Activated CD4-positive, alpha-beta T cell treated with anti-CD3 and anti-CD28 coated beads, Interleukin-2, amount 10 ng/mL, durations not matched to agents 24 days and 14 days (primary cell): ENCODE measurements at places on chromosomes 3 and 15. TPM values are rescaled to one million over a fixed set of nuclear protein-coding genes. Genes with fewer than 3 reads are reported as not detected.

Gene SUSD5
- total RNA-seq, result not detected in 2 replicates

Gene RAF1
- total RNA-seq, result 90.5 and 93.2 TPM in 2 replicates

Gene KCNMB3
- 0.19 and 0.70 TPM in 2 replicates for total RNA-seq

Gene CPEB1
- 0.12 TPM in 1 of 2 replicates, not detected in the other for total RNA-seq

Gene MEX3B
- 1.1 TPM in 2 replicates for total RNA-seq

Gene RASGRP1
- 94.4 and 94.7 TPM in 2 replicates for total RNA-seq

DNA sequence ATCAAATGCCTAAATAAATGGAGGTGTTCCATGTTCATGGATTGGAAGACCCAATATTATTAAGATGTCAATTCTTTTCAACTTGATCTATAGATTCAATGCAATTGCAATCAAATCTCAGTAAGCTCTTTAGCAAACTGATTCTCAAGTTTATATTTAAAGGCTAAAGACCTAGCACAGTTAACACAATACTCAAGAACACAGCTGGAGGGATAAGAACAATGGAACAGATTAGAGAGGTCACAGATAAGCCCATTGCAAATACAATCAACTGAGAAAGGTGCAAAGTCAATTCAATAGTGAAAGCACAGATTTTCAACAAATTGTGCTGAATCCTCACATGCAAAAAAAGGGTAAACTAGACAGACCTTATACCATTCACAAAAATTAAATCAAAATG lies 198.9 kb downstream of the P3H2 start:
- DNase-seq, result no peak
- no peaks in the 10 kb centered on the region for H3K27me3 ChIP-seq
- H3K27ac ChIP-seq, result no peak overlapping the region
- H3K4me3 ChIP-seq, result no peak overlapping the region

DNA sequence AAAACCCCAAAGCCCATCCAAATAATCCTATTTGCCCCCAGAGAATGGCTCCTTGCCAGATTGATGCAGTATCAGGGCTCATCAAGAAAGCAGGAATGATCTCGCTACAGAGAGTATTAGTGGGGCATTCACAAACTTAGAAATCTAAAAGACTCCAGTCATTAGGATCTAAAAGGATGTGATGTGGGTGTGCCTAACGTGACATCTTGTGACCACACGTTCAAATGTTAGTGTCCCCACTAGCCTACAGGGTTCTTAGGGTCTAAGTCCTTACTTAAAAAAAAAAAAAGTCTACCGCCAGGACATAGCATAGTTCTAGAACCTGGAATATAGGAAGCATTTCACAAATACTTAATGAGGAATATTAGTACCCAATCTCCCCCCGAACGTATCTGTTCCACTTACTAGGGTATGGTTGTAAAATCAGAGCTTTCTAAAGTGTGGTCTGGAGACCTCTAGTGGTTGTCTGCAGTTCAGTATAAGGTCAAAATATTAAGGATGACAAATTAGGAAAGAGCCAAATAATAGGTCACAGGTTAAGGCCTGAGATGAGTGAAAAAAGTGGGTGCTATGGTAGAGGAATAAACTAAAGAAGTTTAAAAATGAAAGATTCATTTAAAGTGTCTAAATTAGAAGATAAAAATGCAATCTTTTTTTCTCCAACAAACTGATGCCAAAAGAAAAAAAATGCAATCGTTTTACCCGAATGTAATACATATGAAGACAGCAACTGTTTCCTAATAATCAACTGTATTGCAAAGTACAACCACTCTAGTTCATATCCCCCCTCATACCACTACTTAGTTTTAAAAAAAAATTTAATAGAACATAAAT lies 4.2 kb upstream of the CHRM5 start:
- no peak overlapping the region for H3K27ac ChIP-seq
- H3K27me3 ChIP-seq, result peaks cover 8% of the 10 kb centered on the region
- DNase-seq, result no peak
- no peak overlapping the region for H3K4me3 ChIP-seq

DNA sequence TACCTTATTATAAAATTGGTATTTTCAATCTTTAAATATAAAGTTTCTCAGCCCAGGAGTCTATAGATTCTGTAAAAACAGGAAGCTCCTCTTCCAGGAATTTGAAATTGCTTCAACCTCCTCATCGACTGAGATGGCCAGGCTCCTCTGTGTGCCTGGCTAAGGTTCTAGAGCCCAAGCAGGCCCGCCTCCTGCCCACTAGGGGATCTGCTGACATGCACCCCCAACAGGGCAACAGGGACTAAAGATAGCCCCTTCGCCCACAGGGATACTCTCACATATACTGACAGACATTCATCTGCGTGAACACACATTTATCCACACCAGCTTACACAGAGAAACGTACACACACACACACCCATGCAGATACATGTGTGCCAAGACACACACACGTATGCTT lies 183.1 kb upstream of the TLE3 start:
- peaks cover 18% of the 10 kb centered on the region for H3K27me3 ChIP-seq
- peaks cover 10% of the 10 kb centered on the region for H3K4me1 ChIP-seq
- H3K36me3 ChIP-seq, result no peaks in the 10 kb centered on the region
- no peak overlapping the region for H3K27ac ChIP-seq
- DNase-seq, result no peak

DNA sequence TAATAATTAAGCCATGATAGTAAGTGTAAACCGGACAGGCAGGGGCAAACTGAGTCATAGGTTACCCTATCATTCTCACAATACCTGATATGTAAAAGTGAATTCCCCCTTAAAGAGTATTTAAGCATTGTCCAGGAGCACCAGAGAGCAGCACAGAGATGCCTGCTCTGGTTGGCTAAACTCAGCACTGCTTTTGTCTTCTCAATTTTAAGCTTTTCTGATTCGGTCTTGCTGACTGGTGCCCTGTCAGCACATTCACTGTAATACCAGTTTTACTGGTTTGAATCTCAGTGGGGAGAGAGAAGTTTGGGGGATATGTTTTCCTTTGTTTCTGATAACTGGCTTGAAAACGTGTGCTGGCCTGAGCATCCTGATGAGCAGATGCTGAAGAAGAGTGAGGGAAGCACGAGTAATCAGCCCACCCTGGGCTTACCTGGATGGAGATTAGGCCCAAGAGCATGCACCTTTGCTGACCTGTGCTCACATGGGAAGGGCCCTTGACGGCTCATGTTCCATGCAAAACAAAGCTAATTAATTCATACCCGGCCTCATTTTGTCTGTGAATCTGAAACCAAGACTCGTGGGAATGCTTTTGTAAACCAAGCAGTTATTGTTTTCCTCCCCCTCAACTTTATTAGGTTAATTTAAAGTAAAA lies 208.5 kb upstream of the MRPL3 start:
- H3K4me1 ChIP-seq, result no peaks in the 10 kb centered on the region
- H3K36me3 ChIP-seq, result no peaks in the 10 kb centered on the region
- peaks cover 2% of the 10 kb centered on the region for H3K27me3 ChIP-seq
- no peak overlapping the region for H3K27ac ChIP-seq

GRCh38 chr3:171226794-171227193 lies 200.3 kb upstream of the SLC2A2 start:
- H3K4me3 ChIP-seq, result no peak overlapping the region
- H3K27ac ChIP-seq, result no peak overlapping the region
- no peak for DNase-seq
- H3K27me3 ChIP-seq, result no peaks in the 10 kb centered on the region
- H3K4me1 ChIP-seq, result peaks cover 42% of the 10 kb centered on the region
- H3K36me3 ChIP-seq, result peaks cover 44% of the 10 kb centered on the region

- no peaks in the 10 kb centered on the region for H3K4me1 ChIP-seq
- no peak overlapping the region for H3K27ac ChIP-seq
- H3K27me3 ChIP-seq, result no peaks in the 10 kb centered on the region
- no peak overlapping the region for H3K4me3 ChIP-seq
- DNase-seq, result no peak
- no peaks in the 10 kb centered on the region for H3K36me3 ChIP-seq
These were observed 77.0 kb upstream of the PLSCR5 start for GRCh38 chr3:146682171-146682570.

DNA sequence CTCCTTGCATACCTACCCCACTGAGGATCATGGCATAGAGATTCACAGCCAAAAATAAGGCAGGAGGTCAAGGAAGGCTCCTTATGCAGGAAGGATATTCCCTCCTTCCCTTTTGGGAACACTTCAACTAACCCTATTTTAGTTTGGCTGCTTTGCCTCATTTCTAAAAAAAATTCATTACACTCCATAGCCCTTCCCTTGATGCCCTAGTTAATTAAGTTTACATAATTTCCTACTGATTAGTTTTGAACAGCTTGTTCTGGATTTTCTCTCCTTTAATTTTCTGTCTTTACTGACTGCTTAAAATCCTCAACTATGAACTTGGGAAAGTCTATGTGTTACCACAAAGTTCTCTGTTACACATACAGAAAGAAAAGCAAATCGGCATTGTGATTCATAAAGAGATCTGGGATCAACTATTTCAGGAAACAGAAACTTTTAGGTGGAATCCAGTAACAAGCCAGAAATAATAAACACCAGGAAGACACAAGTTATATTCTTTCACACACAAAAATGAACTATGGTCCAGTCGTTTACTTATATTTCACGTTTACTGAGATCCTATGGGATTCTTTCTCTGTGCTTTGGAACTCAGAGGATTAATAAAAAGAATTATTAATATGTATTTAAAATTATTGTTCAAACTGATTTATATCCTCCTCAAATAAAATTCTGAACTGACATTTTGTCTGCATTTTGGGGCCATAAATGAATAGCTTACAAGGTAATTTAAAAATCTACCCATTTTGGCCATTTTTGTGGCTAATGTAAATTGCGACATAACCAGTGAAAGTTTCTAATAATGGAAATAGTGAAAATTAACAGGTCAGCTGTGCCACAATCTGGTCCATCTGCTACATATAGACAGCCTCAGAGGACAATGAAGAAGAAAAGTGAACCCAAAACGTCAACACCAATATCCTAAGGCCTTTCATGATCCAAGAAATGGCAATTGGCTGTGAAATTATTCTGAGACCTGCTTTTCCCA lies 113.8 kb downstream of the FRMD5 start:
- DNase-seq, result no peak
- H3K4me3 ChIP-seq, result no peak overlapping the region
- H3K27ac ChIP-seq, result no peak overlapping the region
- H3K4me1 ChIP-seq, result no peaks in the 10 kb centered on the region
- H3K27me3 ChIP-seq, result peaks cover 44% of the 10 kb centered on the region
- H3K36me3 ChIP-seq, result no peaks in the 10 kb centered on the region

- no peak overlapping the region for H3K27ac ChIP-seq
- no peak for DNase-seq
- peaks cover 8% of the 10 kb centered on the region for H3K36me3 ChIP-seq
- no peaks in the 10 kb centered on the region for H3K27me3 ChIP-seq
These were observed 20.2 kb downstream of the DNAJB11 start for GRCh38 chr3:186590580-186591295.

GRCh38 chr3:122671553-122671952 lies 9.1 kb upstream of the PARP14 start:
- H3K4me3 ChIP-seq, result no peak overlapping the region
- peaks cover 19% of the 10 kb centered on the region for H3K4me1 ChIP-seq
- H3K27ac ChIP-seq, result no peak overlapping the region
- peaks cover 4% of the 10 kb centered on the region for H3K36me3 ChIP-seq
- H3K27me3 ChIP-seq, result no peaks in the 10 kb centered on the region

- no peak overlapping the region for H3K27ac ChIP-seq
- no peak for DNase-seq
- no peaks in the 10 kb centered on the region for H3K36me3 ChIP-seq
These were observed 32.0 kb downstream of the FOXL2 start for GRCh38 chr3:138914870-138915502.

DNA sequence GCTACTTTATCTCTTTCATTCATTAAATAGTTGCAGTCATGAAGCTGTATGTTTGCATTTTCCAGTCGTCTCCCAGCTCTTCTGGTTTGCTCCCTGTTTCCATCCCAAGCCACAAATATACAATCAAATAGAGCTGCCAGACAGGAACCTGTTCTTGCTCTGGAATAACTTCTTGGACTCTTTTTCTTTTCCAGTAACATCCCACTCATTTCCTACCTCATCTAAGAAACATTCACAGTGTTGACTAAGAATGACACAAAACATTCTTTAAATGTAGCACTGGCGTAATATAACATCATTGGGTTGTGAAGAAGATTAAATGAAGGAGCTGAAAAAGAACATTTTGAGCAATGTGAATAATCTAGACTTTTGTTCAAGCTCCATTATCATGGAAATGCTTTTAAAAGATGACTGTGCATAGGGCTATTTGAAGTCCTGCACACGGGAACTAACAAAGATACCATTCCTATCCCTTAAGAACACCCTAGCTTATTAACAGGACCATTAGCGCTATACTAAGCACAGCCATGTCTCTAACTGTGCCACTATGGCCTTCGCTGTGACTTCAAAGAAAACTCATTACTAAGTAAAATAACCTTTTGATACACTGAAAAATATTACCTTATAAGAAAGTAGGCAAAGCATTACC lies 574.0 kb downstream of the NAALADL2 start:
- no peaks in the 10 kb centered on the region for H3K36me3 ChIP-seq
- no peaks in the 10 kb centered on the region for H3K4me1 ChIP-seq
- H3K27ac ChIP-seq, result no peak overlapping the region
- H3K4me3 ChIP-seq, result no peak overlapping the region
- no peak for DNase-seq
- H3K27me3 ChIP-seq, result no peaks in the 10 kb centered on the region

DNA sequence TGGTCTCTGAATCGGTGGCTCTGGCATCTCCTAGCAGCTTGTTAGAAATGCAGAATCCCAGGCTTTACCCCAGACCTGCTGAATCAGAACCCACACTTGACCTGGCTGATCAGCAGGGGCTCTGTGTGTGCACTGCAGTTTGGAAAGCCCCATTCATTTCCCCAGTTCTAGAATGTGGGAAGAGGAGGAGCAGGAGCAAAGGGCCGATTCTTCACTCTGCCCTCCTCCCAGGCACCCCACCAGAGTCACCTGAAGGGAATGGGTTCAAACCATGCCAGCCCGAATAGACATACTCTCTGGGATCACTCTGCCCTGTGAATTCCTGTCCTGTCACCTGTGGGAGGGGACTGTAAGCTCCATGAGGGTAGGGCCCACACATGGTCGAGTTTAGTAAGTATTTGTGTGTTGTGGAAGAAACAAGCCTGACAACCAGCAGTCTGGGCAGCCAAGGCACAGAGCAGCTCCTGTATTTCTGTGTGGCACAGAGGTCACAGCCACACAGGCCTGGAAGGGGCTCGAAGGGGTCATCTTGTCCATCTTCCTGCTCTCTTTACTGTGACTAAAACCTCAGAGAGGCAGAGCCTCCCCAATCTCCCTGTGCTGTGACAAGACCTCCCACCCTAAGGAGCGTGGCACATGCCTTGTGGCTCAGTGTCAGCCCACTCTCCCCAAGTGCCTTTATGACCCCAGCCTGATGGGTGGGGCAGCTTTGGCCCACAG lies 29.0 kb upstream of the HHATL start:
- no peak for DNase-seq
- no peaks in the 10 kb centered on the region for H3K36me3 ChIP-seq
